ENCODE measurements at places on chromosomes 3 and 15.
A peak's percentile ranks its signal among the peaks of the same experiment; 100 is the strongest.

DNA sequence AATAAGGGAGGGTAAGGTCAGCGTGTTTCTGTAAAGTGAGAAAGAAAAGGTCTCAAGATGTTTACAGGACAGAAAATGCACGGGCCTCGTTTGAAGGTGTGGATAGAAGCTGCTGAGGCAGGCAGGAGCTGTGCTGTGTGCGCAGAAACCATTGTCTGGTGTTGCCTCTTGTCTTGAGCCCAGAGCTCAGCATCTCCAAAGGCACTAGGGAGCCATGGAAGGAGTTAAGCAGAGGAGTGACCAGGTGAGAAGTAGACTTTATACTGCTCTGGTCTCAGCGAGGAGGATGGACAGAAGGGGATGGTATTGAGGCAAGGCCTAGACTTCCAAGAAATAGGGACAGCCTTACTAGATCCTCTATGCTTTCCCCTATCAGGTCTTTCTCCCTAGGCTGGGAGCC is 13.0 kb downstream of the CAND2 start:
- DNase-seq: no peak

GRCh38 chr3:180036671-180037455 is at the start of gene PEX5L:
TSS of gene PEX5L (minus strand) at chr3:180036937. CDS start at chr3:180036599, 338 bp downstream.
- peak; percentile 32 for DNase-seq

DNA sequence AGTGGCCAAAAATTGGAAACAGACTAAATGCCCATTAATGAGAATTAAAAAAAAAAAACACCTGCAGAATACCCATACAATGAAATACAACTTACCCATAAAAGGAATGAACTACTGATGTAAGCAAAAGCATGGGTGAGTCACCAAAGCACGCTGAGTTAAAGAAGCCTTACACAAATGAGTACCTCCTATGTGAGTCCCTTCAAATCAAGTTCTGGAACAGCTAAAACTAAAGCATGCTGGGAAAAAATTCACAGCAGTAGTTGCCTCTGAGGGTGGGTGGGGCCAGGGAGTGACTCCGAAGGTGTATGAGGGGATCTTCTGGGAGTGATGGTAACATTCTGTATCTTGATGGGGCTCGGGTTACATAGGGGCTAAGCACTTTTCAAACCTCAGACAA is 11.4 kb downstream of the MYO5C start:
- DNase-seq: no peak

DNA sequence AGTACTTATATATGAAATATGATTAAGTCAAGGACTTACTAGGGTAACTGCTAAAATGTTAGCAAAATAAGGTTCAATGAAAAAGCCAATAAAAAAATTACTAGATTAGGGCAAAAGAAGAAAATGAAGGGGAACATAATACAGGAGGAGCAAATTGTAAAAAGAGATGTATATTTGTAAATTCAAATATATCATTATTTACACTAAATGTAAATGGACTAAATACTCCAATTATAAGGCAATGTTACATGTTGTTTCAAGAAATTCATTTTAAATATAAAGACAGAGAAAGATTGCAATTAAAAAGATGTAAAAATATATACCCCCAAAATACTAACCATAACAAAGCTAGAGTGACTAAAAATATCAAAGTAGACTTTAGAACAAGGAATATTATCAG is 134.1 kb downstream of the EFHB start:
- DNase-seq: no peak

GRCh38 chr3:118641608-118642007 is 393.0 kb downstream of the IGSF11 start:
- no peak for DNase-seq

DNA sequence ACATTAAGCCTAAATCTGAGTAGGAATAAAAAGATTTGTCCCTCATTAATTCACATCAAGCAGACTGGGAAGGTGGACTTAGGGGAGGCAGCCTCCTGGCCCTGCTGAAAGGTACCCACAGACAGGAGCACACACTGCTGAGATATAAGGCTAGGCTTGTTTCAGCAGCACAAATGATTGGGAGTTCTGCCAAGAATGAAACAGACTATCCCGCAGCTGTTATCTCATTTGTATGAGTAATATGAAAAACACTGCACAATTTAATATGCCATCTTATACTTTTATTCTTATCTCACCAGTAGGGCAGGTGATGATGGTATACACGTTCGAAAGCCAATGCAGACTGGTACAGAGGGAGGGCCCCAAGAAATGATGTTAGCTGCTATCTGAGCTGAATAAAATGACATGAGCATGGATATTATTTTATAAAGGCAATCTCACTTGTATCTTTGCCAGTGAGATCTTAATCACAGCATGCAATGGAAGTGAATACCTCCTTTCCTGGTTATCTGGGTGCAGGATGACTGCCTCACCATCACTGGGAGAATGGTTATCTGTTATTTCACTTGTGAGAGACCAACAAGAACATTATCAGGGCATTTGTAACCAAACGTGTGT is 258.7 kb upstream of the PPP2R3A start:
- DNase-seq: no peak

All from fibroblast of skin of left quadriceps (primary cell).